Left renal cortex interstitium (tissue), 4 donors: ENCODE measurements at places on chromosomes 13 and 19. TPM values are rescaled to one million over a fixed set of nuclear protein-coding genes. Genes with fewer than 3 reads are reported as not detected.

The SLC25A23 gene
- polyA plus RNA-seq, result 83.6 TPM

The PEAK3 gene
- polyA plus RNA-seq, result 0.06 TPM

The ICAM4 gene
- polyA plus RNA-seq, result 0.55 TPM

The ZNF382 gene
- polyA plus RNA-seq, result 9.6 TPM

The PCDH20 gene
- polyA plus RNA-seq, result 6.7 TPM

GRCh38 chr13:34637138-34637537 lies 304.9 kb upstream of the NBEA start:
- no peak for DNase-seq

- no peak for DNase-seq
Observed at GRCh38 chr19:42023943-42024260, 29.9 kb upstream of the ATP1A3 start.

GRCh38 chr13:73101351-73102007 lies 42.7 kb downstream of the KLF5 start:
- no peak for DNase-seq

- no peak for DNase-seq
Observed at GRCh38 chr19:7978179-7978825, 27.1 kb downstream of the ELAVL1 start.

DNA sequence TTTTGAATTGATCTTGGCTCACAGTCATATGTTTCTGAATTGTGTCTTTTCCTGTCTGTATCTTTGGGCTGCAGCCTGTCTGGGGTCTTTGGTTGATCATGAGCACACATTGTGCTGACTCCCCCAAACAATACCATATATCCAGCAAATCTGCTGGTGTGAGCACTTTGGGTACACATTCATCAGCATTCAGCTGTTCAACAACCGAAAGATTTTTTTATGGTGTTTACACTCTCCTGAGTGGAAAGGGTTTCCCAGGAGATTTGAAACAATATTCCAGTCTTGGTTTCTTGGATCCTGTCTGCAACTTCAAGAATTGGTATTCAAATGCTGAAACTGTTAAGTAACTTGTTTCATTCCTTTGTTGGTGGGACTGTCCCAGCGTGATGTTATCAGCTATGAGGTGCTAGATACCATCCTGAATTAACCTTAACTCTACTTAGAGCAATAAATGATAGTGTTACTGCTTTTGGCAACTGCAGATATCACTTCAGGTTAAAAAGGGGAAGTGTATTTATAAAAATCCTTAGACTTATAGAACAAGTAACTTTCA lies 78.4 kb upstream of the DIAPH3 start:
- DNase-seq, result no peak

DNA sequence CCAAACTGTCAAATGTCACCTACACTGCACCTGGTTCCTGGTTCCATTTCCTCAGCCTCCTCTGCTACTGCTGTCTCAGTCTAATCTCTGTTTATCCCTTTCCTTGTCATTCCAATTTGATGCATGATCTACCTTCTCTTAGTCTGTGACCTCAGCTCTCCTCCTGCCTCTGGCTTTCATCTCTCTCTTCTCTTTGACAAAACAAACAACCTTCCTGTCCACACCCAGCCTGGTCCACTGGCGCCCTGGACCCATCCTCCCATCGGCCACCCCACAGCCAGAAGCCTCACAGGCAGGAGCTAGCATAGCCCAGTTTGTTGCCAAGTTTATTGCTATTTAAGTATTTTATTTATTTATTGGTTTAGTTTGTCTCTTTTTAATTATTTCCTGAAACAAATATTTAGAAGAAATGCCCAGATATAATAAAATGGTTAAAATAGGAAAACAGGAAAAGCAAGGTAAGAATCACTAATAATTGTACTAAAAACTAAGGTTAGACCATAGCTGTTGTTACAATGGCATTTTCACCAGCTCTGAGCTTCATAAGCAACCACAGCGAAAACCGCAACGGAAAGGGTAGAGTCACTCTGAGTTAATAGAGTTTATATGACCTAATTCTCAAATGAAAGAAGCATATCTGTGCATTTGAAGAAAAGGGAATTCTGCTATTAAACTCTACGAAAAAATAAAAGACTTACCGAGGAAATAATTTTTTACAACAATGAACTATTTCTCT lies 68.6 kb downstream of the EFNB2 start:
- DNase-seq, result no peak

- DNase-seq, result no peak
Observed at GRCh38 chr19:13160557-13160956, 10.3 kb downstream of the IER2 start.

- no peak for DNase-seq
Observed at GRCh38 chr19:10068205-10068604, 17.9 kb upstream of the SHFL start.

DNA sequence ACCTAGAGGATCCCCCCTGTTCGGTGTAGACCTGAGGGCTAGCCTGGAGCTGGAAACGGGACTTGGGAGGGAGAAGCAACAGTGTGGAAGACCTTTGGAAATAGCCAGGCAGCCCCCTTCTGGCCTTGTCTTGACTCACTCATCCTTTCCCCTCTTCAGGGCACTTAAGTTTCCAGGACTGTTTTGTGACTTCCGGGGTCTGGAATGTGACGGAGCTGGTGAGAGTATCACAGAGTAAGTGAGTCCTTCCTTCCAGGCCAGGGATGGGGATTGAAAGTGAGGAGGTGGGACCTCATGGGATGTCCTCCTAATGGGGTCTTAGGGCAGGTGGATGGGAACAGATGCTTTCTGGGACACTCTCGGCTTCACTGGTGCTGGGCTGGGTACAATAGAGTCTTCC lies 29.4 kb downstream of the LYL1 start:
- DNase-seq, result no peak
